ENCODE measurements at places on chromosomes 16 and 17.

GRCh38 chr16:85670840-85671239, 17.9 kb downstream of the GINS2 start:
- DNase-seq = no peak

GRCh38 chr17:47275245-47275984, 21.8 kb downstream of the ITGB3 start:
- DNase-seq = no peak

- no peak for DNase-seq
Observed at GRCh38 chr16:48323783-48324775, 61.1 kb downstream of the SIAH1 start.

- no peak for DNase-seq
Observed at GRCh38 chr17:10051112-10051511, 146.0 kb upstream of the RCVRN start.

DNA sequence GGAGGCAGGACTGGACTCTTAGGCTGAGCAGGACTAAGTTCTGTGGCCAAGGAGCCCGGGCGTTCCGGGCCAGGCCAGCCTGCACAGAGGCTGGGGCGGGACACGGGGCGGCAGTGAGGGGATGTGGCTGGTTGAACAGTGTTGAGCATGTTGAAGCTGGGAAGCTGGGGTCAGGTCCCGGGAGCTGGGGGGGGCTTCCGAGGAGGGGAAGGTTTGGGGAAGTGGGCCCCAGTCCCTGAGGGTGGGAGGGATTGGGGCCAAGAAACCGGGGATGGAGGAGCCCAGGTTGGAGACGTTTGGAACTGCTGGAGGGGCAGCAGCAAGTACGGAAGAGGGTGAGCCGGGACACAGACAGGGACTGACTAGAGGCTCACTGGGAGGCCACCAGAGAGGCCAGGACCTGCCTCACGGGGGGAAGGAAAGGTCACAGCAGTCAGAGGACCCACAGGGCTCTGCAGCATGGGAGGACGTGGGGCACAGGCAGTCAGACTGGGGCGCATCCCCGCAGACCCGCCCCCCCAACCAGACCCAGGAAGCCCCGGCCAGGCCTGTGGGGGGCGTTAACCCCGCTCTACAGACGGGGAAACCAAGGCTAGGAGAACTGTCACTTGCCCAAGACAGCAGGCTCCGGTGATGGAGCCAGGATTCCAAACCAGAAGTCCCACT, 9.5 kb downstream of the TAX1BP3 start:
- no peak for DNase-seq

DNA sequence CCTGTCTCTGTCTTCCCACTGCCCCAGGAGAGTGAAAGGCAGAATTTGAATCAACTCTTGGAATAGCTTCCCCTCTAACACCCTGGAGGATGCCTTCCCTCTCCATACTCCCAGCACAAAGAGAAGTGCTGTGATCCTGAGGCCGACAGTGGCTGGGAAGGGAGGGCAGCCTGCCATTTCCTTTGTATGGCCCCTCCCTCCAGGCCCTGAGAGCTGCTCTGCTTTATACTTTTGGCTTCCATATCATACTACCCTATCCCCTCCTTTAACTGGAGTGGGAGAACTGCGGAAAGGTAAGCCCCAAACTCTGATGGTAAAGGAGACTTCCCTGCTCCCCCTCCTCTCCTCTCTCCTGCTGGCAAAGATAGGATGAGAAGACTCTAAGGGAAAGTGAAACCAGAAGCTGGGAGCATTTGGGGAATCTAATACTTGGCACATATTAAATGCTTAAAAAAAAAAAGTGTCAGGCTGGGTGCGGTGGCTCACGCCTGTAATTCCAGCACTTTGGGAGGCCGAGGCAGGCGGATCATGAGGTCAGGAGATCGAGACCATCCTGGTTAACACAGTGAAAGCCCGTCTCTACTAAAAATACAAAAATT, 4.1 kb upstream of the MED24 start:
- no peak for DNase-seq

GRCh38 chr16:69233124-69233523, 46.2 kb downstream of the SNTB2 start:
- DNase-seq = no peak

- DNase-seq = no peak
Observed at GRCh38 chr17:77317091-77317750, 176.5 kb downstream of the SEC14L1 start.

DNA sequence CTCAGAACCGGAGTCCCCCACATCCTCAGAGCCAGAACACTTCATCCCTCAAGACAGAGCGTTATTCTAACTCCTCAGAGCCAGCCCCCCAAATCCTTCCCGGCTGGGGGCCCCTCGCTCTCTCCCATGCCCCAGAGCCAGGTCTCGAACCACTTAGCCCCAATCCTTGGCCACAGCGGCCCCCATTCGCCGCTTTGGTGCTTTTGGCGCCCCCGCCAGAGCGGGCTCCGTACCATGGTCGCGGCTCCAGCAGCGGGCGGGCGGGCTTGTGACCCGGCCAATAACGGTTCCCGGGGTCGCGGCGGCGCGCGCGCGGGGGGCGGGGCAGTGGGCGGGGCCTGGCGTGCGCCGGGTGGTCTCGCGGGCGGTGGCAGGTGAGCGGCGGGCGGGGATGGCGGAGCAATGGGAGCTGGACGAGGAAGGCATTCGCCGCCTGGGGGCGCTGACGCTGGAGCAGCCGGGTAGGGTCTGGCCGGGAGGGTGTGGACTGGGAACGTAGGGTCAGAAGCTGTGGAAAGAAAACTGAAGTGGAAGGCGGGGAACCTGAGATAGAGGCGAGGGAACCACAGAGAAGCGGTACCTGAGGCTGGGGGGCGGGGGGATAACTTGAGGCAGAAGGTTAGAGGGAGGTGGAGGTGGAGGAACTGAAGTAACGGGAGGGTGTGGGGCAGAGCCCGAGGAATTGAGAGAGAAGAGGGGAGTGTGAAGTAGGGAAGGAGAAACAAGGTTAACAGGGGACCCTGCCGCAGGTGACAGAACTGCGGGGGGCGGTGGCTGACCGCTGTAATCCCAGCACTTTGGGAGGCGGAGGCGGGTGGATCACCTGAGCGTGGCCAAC, at the start of the genes KCTD19 and LRRC36:
TSS of gene KCTD19 (minus strand) at position 270 of the 838 bp plus-strand sequence. CDS start at position 236, 34 bp downstream.
TSS of gene LRRC36 (plus strand) at position 344 of the 838 bp plus-strand sequence. CDS start at position 392, 48 bp downstream.
- peak; percentile 14 for DNase-seq

GRCh38 chr16:49986351-49987124, 38.5 kb upstream of the CNEP1R1 start:
- DNase-seq = no peak

DNA sequence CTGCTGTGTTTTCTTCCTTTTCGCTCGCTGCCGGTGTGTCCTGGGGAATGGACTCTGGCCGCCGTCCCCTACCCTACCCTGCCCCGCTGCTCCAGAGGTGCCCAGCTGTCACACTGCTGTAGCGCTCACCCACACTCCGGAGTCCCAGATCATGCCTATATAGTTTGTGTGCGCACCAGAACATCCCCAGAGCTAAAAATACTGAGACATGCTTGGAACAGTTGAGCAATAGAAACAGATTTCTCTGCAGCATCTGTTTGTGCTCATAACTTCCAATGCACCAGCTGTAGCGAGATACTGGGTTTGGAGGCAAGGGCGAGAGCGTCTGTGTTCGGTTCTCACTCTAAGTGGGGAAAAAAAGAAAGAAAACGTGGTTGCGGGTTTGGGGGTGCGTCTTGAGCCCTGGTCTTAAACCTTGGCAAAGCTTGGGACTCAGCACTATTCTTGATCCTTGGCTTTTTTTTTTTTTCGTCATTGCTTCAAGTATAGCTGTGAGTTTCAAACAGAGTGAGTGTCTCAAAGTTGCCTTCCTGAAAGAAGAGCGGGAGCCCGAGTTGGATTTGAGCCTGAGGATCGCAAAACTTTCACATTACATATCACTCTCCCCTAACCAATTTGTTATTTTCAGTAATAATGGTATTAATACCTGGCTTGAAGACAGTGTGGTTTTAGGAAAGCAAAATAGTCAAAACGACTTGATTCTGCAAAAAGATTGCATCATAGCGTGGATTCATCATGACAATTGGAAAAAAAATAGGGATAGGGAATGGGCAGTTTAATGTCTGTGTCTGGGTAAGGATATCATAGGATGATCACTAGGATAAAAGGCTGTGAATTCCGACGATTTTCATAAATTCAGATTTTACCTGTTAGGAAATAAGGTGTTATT, 621 bp downstream of the KCNJ2 start:
- no peak for DNase-seq

DNA sequence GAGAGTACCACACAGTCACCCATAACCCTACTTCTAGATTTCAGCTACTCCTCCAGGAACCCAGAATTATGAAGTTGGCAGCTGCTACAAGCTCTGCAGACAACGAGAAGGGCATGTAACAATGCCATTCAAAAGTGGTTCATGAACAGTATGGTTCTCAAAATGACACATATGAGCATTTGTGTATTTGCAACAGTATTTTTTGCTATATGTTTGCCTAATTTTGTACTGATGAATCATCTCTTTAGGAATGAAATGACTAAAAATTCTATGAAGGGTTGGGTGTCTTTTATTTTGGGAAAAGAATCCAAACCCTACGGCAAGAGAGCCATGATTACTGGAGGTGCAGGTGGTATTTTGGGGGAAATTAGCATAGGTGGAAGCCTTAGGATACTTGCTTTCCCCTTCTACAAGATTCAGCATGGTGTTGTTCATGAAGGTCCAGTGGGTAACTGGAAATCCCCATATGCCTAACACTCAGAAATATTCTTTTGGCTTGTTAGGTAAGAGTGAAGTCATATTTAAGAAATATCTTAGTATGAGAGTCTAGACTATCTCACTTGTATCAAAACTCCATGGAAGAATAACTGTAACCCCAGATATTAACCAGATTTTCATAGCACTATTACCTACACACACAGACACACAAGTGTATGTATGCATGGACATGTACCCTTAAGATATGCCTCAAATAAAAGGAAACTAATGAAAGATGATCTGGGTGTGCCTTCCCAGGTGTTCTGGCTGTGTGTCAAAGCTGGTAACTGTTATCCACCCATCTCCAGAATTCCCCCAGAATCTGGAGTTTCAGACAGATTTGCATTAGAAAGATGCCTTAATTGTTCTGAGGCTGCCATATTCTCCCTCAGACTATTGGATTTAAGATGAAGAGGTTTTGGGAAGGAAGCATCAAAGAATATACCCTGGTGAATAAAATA, 688.2 kb upstream of the SOX9 start:
- no peak for DNase-seq

- no peak for DNase-seq
Observed at GRCh38 chr16:68948230-68948910, 105.0 kb downstream of the TANGO6 start.

- peak; percentile 36 for DNase-seq
Observed at GRCh38 chr17:1515640-1516387, 598 bp downstream of the INPP5K start.

GRCh38 chr17:33927732-33928133, 327.4 kb upstream of the CCL2 start:
- DNase-seq = no peak

- no peak for DNase-seq
Observed at GRCh38 chr17:13541032-13541480, 60.7 kb downstream of the HS3ST3A1 start.

DNA sequence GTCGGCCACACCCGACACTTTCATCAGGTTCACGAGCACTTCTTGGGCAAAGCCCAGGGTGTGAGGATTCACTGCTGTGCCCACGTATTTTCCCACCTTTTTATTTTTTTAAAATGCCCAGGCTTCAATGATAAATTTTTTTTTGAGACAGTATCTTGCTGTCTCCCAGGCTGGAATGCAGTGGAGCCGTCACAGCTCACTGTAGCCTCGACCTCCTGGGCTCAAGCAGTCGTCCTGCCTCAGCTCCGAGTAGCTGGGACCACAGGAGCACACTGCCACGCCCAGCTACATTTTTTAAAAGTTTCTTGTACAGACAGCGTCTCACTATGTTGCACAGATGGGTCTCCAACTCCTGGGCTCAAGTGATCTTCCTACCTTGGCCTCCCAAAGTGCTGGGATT, 17.8 kb downstream of the UTS2R start:
- no peak for DNase-seq

Measured in T follicular helper cell (primary cell).